ENCODE measurements at places on chromosomes 5 and 9. TPM values are rescaled to one million over a fixed set of nuclear protein-coding genes. Genes with fewer than 3 reads are reported as not detected.

DNA sequence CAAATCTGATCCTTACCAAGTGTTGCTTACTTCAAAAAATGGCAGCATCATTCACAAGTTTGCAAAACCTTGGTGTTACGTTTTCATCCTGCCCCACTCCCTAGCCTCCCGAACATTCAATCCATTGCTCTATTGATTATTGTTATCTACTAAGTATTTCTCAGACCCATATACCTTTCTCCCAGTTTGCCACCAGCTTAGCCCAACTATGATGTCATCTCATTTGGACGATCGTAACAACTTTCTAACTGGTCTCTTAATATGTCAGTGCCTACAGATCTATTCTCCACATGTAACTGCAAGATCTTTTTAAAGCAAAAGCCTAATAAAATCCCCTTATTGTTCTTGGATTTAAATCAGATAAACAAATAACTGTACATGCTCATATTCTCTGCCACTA is 497.1 kb upstream of the EDIL3 start:
- no peaks in the 10 kb centered on the region for H3K36me3 ChIP-seq
- no peaks in the 10 kb centered on the region for H3K27me3 ChIP-seq
- DNase-seq: no peak
- H3K4me1 ChIP-seq: no peaks in the 10 kb centered on the region

DNA sequence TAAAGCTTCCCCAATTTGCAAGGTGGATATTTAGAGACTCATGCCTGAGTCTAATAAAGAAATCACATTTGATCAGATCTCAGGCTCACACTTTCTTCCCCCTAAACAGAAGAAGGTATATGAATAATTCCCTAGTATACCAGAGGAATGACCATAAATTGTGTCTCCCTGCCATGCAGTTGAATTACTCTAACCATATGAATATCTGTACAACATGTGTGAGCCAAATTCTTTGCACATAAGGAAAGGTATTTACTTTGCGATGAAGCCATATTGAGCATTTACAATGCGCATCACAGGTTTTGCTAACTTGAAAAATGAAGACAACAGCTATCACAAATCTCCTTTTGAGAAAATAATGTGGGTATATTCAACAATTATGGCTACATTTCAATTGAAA is 479.4 kb downstream of the NR2F1-AS1 start:
- DNase-seq: no peak
- H3K27me3 ChIP-seq: no peaks in the 10 kb centered on the region
- peak overlapping the region; percentile 85 for H3K27ac ChIP-seq
- no peaks in the 10 kb centered on the region for H3K36me3 ChIP-seq
- H3K4me1 ChIP-seq: peaks cover 36% of the 10 kb centered on the region

DNA sequence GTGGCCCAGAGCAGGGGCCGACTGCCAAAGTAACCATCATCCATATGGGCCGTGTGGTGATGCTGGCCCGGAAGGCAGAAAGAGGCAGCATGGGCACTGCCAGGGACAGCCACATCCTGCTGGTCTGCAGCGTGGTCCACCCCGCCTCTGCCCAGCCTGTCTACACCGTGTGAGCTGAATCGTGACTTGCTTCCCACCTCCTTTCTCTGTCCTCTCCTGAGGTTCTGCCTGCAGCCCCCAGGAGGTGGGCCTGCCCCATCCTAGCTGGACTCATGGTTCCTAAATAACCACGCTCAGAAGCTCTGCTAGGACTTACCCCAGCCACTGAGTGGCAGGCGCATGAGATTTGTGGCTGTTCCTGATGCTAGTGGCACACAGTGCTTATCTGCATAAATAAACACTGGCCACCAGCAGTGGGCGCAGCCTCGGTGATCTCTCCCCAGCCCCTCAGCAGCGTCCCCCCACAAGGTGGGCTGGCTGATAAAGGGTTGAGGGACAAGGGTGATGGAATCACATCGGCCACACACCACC is 22.6 kb upstream of the SUSD3 start:
- H3K27me3 ChIP-seq: no peaks in the 10 kb centered on the region
- no peak overlapping the region for H3K27ac ChIP-seq
- no peaks in the 10 kb centered on the region for H3K4me1 ChIP-seq

- no peak overlapping the region for H3K4me3 ChIP-seq
- H3K36me3 ChIP-seq: no peaks in the 10 kb centered on the region
- H3K4me1 ChIP-seq: no peaks in the 10 kb centered on the region
- no peaks in the 10 kb centered on the region for H3K27me3 ChIP-seq
- H3K27ac ChIP-seq: no peak overlapping the region
Observed at GRCh38 chr9:112348257-112349007, 15.0 kb upstream of the PTBP3 start.

DNA sequence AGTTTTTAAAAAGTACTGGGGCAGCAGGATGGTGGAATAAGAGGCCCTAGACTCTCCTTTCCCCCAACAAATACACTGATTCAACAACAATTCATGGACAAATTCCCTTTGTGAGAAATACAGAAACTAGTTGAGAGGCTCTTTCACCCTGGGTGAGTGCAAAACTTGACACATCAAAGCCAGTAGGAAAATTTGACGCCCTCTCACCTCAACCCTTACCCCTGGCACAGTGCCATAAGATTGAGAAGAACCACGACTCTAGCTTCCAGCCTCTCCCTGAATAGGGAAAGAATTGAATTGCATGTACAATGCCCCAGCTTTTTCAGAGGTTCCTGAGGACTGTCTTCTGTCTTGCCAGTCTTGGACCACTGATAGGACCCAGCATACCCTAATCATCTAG is 12.3 kb downstream of the KIF4B start:
- H3K27me3 ChIP-seq: no peaks in the 10 kb centered on the region
- no peak overlapping the region for H3K4me3 ChIP-seq
- no peaks in the 10 kb centered on the region for H3K36me3 ChIP-seq
- no peak overlapping the region for H3K27ac ChIP-seq

GRCh38 chr5:135434591-135435466 is 12.3 kb downstream of the DCANP1 start:
- no peaks in the 10 kb centered on the region for H3K27me3 ChIP-seq
- no peak overlapping the region for H3K27ac ChIP-seq
- no peak overlapping the region for H3K4me3 ChIP-seq
- peaks cover 17% of the 10 kb centered on the region for H3K4me1 ChIP-seq
- no peak for DNase-seq

- H3K4me1 ChIP-seq: no peaks in the 10 kb centered on the region
- no peak overlapping the region for H3K4me3 ChIP-seq
- no peaks in the 10 kb centered on the region for H3K27me3 ChIP-seq
- H3K27ac ChIP-seq: no peak overlapping the region
- H3K36me3 ChIP-seq: no peaks in the 10 kb centered on the region
Observed at GRCh38 chr5:19369048-19369447, 619.0 kb downstream of the CDH18 start.

- no peak for DNase-seq
- no peak overlapping the region for H3K27ac ChIP-seq
- H3K36me3 ChIP-seq: no peaks in the 10 kb centered on the region
- no peak overlapping the region for H3K4me3 ChIP-seq
Observed at GRCh38 chr5:67222243-67223025, 25.8 kb upstream of the CD180 start.

DNA sequence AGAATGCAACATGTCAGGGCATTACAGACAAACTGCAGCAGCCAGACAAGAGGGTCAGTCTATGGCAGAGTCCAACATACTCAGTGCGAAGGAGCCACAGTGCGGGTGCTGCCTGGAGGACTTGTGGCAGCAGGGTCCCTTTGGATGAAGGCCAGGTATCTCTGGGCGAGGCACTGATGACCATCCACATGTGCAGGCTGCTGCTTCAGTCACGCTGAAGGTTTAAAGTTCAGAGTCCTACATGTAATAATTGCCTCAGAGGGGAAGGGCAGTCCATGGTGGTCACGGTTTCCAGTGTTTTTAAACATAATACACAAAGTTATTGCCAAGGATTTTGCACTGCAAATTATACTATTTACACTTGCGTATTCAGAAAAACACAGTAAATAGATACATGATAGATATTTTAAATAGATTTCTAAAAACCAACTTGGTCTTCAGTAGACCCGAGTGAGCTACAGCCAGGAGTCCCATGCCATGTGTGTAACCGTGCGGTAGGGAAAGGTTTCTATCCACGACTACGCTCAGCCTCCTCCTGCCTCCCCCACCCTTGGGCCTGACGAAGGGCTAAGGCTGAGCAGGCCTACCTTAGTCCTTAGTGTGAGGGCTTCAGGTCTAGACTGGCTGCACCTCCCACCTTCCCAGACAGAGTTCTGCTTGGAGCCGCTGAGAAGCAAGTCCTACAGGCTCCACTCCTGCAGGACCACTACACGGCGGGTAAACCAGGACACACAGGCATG is 76.2 kb downstream of the GPR21 start:
- no peaks in the 10 kb centered on the region for H3K4me1 ChIP-seq
- H3K36me3 ChIP-seq: no peaks in the 10 kb centered on the region
- no peaks in the 10 kb centered on the region for H3K27me3 ChIP-seq
- no peak for DNase-seq
- no peak overlapping the region for H3K4me3 ChIP-seq

GRCh38 chr5:132226516-132227234 is 978 bp downstream of the P4HA2 start:
- no peak for DNase-seq
- no peaks in the 10 kb centered on the region for H3K36me3 ChIP-seq
- H3K27me3 ChIP-seq: no peaks in the 10 kb centered on the region
- peaks cover 19% of the 10 kb centered on the region for H3K4me1 ChIP-seq

DNA sequence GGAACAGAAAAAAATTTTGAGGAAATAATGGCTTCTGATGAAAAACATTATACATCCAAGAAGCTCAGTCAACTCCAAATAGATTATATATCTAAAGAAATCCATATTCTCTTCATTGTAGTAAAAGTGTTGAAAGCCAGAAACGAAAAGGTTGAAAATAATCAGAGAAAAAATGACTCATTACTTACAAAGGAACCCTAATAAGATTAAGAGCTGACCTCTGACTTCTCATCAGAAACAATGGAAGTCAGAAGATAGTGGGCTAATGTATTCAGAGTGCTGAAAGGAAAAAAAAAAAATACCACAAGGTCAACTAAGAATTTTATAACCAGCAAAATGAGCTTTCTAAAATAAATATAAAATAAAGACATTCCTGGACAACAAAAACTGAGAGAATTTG is 60.0 kb downstream of the HSD17B4 start:
- H3K36me3 ChIP-seq: no peaks in the 10 kb centered on the region
- no peak overlapping the region for H3K27ac ChIP-seq
- no peak overlapping the region for H3K4me3 ChIP-seq
- H3K4me1 ChIP-seq: no peaks in the 10 kb centered on the region
- no peaks in the 10 kb centered on the region for H3K27me3 ChIP-seq

DNA sequence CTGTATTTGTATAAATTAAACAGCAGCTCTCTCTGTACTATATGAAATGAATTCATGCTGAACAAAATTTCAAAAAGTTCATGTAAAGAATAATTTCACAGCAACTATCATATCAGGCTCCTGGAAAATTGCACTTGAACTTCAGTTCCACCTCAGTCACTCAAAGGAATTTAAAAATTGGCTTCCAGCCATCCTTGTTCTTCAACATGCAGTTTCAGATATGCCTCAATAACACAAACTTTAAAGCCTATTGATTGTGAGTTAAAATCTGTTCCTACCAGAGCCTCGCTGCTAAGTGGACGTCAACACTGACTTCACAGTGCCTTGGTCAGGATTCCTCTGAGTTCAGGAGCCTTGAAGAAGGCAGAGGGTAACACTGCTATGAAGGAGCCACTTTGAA is 418.7 kb upstream of the WWC1 start:
- H3K27ac ChIP-seq: no peak overlapping the region
- H3K36me3 ChIP-seq: no peaks in the 10 kb centered on the region
- DNase-seq: no peak
- H3K27me3 ChIP-seq: 0 out of 2 replicates have a peak, but pooled peaks cover 3% of the 10 kb centered on the region
- H3K4me1 ChIP-seq: no peaks in the 10 kb centered on the region

DNA sequence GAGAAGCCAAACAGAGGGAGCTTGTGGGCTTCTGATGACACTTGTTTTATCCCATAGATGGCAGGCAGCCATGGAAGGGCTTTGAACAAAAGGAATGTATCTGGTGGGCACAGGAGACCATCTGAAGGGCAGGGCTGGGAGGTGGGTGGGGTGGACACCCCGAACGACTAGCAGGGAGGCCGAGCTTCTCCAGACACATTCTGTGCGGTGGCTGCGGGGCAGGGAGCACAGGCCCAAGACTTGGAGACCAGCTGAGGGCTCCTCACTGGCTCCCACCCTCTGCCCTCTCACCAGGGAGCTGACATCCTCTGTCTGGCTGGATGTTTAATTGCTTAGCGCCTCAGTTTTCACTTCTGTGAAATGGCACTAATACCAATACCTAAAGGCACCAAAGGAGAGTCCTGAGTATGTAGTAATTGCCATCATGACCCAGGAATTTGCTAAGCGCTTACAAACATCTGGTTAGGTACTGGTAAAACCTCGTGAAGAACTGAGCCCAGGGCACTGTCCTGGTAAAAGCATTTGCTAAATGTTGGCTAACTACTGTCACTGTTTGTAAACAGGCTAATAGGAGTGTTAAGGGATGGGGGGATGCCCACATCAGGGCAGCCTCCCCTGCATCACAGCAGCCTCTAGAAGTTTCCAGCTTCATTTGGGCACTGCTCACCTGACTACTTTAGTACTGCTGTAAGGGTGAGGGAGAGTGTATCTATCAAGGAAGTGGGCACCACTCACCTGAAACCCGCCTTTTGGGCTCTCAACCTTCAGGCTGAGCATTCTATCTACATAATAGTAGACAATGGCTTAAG is 2.1 kb upstream of the PHF2 start:
- H3K36me3 ChIP-seq: no peaks in the 10 kb centered on the region
- H3K27me3 ChIP-seq: no peaks in the 10 kb centered on the region
- H3K27ac ChIP-seq: no peak overlapping the region

- no peak overlapping the region for H3K4me3 ChIP-seq
- H3K27ac ChIP-seq: no peak overlapping the region
- H3K36me3 ChIP-seq: no peaks in the 10 kb centered on the region
- H3K4me1 ChIP-seq: no peaks in the 10 kb centered on the region
- H3K27me3 ChIP-seq: no peaks in the 10 kb centered on the region
Observed at GRCh38 chr5:42840269-42840668, 28.6 kb upstream of the SELENOP start.

GRCh38 chr5:98656125-98656795 is 117.2 kb upstream of the RGMB start:
- H3K4me3 ChIP-seq: no peak overlapping the region
- H3K4me1 ChIP-seq: no peaks in the 10 kb centered on the region
- no peak for DNase-seq
- H3K27me3 ChIP-seq: no peaks in the 10 kb centered on the region
- H3K27ac ChIP-seq: no peak overlapping the region

The TEK gene
- 0.15 TPM for total RNA-seq

The ANXA2R gene
- 0.37 TPM for total RNA-seq

The ITGA1 gene
- total RNA-seq: 1.8 TPM

The GGTA1 gene
- total RNA-seq: not detected

The POLR3G gene
- 44.8 TPM for total RNA-seq

The PPP1R26 gene
- total RNA-seq: 32.0 TPM

The OTP gene
- 0.07 TPM for total RNA-seq

The SLC6A18 gene
- total RNA-seq: not detected

Data from HCT116 (cell line).